ENCODE measurements at places on chromosomes 12 and 14. TPM values are rescaled to one million over a fixed set of nuclear protein-coding genes. Genes with fewer than 3 reads are reported as not detected.

KRT71 gene
- not detected for total RNA-seq

SIX6 gene
- total RNA-seq: not detected

TGM1 gene
- total RNA-seq: 1.5 TPM

ZNF740 gene
- 11.6 TPM for total RNA-seq

RNASE3 gene
- total RNA-seq: not detected

TSHR gene
- total RNA-seq: 0.33 TPM

RESF1 gene
- total RNA-seq: 26.6 TPM

SCNN1A gene
- total RNA-seq: not detected

TCL1B gene
- not detected for total RNA-seq

TPH2 gene
- total RNA-seq: not detected

COL2A1 gene
- total RNA-seq: under 0.01 TPM

CCDC38 gene
- total RNA-seq: not detected

IL31 gene
- not detected for total RNA-seq

CEBPE gene
- total RNA-seq: not detected

COX8C gene
- total RNA-seq: not detected

DYRK4 gene
- total RNA-seq: 52.7 TPM

LALBA gene
- total RNA-seq: not detected

OASL gene
- total RNA-seq: 0.33 TPM

IL26 gene
- total RNA-seq: not detected

TIGAR gene
- total RNA-seq: 7.4 TPM

BATF gene
- total RNA-seq: not detected

SOAT2 gene
- not detected for total RNA-seq

LGR5 gene
- not detected for total RNA-seq

GPR135 gene
- 4.1 TPM for total RNA-seq

MLEC gene
- 137 TPM for total RNA-seq

MIA2 gene
- total RNA-seq: 11.9 TPM

TMEM63C gene
- not detected for total RNA-seq

DLK1 gene
- total RNA-seq: not detected

TAS2R46 gene
- total RNA-seq: 6.3 TPM

MIP gene
- not detected for total RNA-seq

PELI2 gene
- 18.7 TPM for total RNA-seq

STAC3 gene
- total RNA-seq: not detected

CARMIL3 gene
- total RNA-seq: 0.33 TPM

KRT77 gene
- total RNA-seq: not detected

GALNT16 gene
- 4.6 TPM for total RNA-seq
